Activated naive CD8-positive, alpha-beta T cell treated with anti-CD3 and anti-CD28 coated beads, Interleukin-2, amount 50 U/mL, for 16 hours (primary cell): ENCODE measurements at places on chromosomes 11 and 22.

- no peak for DNase-seq
These were observed 110.8 kb downstream of the UVRAG start for GRCh38 chr11:75925785-75926164.

DNA sequence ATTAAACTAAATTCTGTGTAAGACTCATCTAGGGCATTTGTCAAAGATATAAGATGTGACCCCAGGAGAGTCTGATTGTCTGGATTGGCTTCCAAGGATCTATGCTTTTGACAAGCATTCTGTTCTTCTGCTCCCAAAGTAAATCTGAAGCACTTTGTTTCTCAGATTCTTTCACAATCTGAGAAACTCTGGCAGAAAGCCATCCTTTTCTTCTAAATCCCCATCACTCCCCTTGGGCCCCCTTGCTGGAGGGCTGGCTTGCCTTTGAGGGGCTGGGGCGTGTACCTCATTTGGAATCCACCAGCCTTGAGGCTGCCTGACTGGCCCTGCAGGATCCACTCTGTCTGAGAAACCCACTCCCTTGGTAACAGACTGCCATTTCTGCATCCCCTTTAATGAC is 173.5 kb upstream of the CTSC start:
- DNase-seq = no peak

DNA sequence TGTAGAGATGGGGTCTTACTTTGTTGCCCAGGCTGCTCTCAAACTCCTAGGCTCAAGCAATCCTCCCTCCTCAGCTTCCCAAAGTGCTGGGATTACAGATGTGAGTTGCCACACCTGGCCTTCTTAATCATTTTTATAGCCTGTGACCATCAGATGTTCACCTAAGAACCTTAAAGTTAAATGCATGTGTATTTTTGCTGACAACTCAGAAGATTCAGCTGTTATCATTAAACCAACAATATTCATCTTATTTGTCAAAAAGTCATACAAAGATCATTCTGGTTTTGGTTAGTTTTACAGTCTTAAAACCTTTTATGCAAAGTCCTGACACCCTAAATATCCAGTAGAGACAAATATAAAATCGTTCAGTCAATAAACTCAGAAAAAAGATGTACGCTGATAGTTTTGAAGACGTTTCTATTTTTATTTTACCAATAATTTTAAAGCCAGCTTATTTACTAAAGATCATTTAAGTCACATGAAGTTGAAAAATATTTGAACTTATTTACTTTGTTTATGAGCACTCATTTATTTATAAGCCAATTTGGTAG is 22.2 kb downstream of the CLDN5 start:
- DNase-seq = no peak

DNA sequence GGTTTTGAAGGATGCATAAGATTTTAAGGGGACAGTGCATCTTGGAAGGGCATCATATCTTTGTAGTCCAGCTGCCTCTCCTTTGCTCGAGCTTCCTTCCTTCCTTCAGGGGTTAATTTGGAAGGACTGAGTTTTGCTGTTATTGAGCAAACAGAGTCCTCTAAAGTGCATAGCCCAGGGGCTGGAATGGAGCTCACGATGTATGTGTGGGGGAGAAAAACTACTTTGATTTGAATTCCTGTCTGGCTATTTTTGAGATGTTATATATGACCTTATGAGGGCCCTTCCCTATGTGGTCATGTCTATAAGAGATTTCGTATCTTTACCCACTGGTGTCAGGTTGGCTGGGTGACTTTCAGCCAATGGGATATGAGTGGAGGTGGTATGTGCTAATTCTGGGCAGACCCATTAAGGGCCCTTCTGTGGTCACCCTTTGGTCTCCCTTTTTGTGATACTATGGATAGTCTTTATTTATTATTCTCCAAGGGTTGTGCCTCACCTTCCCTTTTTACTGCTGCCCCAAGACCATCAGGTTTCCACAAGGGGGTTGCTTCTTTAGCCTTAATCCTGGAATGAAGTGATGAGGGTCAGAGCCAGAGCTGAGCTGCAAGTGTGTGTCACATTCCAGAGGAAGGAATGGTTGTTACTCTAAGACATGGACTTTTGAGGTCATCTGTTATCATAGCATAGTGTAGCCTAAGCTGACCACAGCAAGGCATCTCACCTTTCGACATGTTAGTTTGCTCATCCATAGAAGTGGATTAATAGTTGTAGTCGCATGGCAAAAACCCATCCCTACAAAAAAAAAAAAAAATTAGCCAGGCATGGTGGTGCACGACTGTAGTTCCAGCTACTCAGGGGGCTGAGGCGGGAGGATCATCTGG is 54.6 kb downstream of the LRRC74B start:
- DNase-seq = no peak

- no peak for DNase-seq
These were observed 40.4 kb downstream of the AMPD3 start for GRCh38 chr11:10495464-10495786.

DNA sequence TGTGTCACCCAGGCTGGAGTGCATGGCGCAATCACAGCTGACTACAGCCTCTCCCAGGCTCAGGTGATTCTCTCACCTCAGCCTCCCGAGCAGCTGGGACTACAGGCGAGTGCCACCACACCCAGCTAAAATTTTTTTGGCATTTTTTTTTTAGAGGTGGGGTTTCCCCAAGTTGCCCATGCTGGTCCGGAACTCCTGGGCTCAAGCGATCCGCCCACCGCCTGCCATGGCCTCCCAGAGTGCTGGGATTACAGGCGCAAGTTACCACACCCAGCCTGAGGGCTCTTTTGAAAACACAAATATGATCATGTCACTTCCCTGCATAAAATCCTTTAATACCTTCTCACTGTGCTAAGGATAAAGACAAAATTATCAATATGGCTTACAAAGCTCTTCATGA is 88.1 kb downstream of the MAML2 start:
- no peak for DNase-seq

- DNase-seq = no peak
These were observed 37.2 kb downstream of the RCOR2 start for GRCh38 chr11:63879598-63880402.

GRCh38 chr22:47034076-47034808 is 271.8 kb downstream of the TBC1D22A start:
- DNase-seq = no peak

DNA sequence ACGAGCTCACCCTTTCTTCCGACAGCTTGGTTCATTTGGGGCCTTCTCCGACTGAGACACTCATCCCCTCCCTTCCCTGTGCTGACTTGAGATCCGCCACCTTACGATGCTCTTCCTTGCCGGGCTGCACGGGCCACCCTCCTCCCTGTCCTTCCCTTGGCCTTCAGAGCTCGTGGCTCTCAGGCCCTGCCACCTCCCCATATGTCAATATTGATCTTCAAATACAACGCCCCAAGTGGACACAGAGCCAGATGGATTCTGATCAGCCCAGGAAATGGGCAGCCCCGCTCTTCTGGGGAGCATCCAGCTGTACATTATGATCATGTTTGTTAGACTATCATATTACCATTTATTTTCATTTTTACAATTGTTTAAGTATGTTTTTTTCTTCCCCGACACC is 812.8 kb downstream of the TBC1D22A start:
- DNase-seq = no peak

DNA sequence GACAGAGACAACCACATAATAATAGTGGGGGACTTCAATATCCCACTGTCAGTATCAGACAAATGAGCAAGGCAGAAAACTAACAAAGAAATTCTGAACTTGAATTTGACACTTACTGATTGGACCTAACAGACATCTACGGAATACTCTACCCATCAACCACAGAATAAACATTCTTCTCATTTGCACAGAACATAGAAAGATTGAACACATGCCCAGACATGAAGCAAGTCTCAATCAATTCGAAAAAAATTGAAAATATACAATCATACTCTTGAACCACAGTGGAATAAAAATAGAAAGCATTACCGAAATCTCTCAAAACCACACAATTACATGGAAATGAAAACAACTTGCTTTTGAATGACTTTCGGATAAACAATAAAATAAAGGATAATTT is 17.9 kb downstream of the RAB38 start:
- DNase-seq = no peak

DNA sequence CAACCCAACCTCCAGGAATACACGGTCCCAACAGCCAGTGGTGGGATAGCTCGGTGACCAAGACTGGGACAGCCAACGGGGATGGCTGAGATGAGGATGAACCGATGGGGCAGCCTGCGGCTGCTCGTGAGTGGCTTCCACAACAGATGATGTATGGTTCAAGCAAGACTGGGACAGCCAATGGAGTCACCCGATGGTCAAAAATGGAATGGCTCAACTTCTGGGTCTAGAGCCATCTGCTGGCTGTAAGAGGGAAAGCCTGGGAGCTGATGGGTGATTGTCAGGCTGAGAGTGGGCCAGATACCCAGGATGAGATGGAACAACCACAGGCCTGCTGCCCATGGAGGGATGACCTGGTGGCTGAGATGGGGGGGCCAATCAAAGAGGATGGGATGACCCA is 35.5 kb downstream of the SYT7 start:
- no peak for DNase-seq

- no peak for DNase-seq
These were observed 940 bp upstream of the TNKS1BP1 start for GRCh38 chr11:57325735-57326048.

DNA sequence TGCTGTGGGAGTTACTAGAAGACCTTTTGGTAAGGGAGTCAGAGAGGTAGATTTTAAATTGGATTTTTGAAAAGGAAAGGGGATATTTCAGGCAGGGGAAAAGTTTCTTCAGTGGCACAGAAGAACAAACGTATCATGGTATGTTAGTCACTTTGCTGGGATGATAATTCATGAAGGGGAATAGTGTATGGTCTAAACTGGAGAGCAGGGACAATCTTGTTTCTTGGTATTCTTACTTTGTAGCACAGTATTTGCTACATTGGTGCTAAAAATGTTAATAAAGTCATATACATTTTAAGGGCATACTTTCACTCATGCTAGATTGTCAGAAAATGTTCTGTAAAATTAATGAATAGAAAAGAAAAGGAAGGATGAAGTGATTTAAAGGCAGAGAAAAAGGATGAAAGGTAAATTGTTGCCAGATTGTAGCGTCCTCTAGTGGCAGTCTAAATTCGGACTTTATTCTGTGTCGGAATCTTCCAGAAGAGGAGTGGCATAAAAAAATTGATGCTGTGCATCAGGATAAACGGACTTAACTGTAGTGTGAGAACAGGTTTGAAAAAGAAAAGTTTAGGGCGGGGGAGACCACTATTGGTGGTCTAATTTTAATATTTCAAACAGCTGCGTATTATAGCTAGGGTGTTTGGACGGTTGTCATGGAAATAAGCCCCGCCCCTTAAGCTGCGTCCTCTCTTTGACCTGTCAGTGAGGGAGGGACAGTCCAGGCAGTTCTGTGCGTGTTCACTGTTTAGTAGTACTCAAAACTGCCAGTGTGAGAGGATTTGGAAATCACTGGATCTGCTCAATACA is at the start of gene BCO2:
TSS of gene BCO2 (plus strand) at position 724 of the 810 bp plus-strand sequence. CDS start 90 bp downstream, outside the sequence.
- DNase-seq = no peak

- DNase-seq = no peak
These were observed 9.0 kb downstream of the NAT10 start for GRCh38 chr11:34114471-34114870.

- no peak for DNase-seq
These were observed 30.0 kb upstream of the RAB39A start for GRCh38 chr11:107898270-107898669.

DNA sequence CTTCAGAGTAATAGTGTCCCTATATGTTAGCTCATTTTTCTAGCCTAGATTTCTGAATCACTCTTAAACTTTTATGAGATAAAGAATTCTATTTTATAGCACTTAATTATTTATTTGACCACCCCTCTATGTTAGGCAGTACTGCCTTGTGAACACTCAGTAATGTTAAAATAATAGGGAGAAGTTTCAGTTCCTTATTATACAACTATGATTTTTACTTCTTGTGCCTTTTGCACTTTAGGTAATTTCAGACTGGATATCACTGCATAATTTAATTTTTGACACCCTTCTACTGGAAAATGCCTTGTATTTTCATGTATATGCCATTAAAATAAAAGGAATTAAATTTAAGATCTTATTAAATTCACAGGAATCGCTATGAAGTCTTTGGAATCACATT is 3.1 kb downstream of the BCO2 start:
- no peak for DNase-seq

GRCh38 chr22:23539135-23539838 is 40.8 kb downstream of the IGLL1 start:
- DNase-seq = peak; percentile 40

GRCh38 chr22:17271711-17272451 is 52.6 kb upstream of the ADA2 start:
- DNase-seq = no peak

DNA sequence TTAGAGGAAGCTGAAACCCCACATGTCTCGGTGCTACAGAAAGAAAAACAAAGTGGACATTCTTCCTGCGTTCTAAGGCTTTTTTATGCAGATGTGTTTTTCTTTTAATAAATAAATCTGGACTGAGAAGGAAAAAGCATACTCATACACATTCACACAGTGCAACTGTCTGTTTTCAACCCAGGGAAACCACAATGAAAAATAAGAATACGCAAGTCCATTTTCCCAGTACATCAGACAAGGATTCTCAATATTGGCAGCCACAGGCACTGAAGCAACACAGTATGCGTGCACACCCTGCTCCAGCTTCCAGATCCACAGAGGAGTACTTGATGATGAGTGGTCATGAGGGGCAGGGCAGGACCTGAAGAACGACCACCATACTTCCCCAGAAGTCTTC is 86.9 kb downstream of the ETS1 start:
- DNase-seq = no peak

GRCh38 chr11:129312730-129313503 is 62.7 kb upstream of the BARX2 start:
- no peak for DNase-seq

- DNase-seq = no peak
These were observed 64.9 kb downstream of the NAV2 start for GRCh38 chr11:19777377-19778102.

- DNase-seq = no peak
These were observed 352.1 kb downstream of the OPCML start for GRCh38 chr11:133180201-133180600.

GRCh38 chr22:27060190-27060589 is 402.8 kb downstream of the MIAT start:
- no peak for DNase-seq

GRCh38 chr22:38071421-38072321 is 12.3 kb downstream of the SLC16A8 start:
- DNase-seq = no peak

DNA sequence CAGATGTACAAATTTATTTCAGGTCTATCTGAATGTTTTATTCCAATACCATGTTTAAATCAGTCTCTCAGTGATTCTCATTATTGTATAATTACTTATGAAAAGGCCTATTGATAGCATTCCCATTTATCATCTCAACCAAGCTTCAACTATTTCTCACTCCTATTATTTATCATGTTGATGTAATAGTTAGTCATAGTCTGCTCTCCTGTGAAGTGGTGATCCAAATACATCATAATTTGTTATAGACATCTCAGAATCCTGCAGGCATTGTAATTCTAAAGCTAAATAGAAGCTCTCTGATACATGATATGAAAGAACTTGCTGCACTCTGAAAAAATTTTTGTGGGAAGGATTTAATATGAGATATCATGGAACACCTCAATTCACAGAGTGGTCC is 21.8 kb upstream of the OR8G1 start:
- no peak for DNase-seq

DNA sequence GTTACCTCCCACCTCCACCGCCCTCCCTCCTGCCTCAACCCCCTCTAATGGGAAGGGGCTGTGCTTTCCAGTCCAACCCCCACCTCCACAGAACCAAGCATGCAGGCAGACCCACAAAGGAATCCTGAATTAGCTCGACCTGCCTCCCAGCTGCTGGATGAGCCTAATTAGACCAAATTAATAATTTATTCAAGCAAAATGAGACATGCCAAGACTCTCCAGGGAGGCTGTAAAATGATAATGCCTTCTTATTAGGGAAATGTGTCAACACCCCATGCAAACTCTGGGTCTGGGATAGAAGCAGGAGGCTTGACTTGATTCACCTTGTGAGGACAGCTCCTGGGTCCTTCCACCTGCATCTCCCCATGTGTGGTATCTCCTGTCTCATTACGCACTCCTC is 59.4 kb upstream of the HMGXB4 start:
- DNase-seq = no peak
